ENCODE measurements at places on chromosomes 12 and 14.

DNA sequence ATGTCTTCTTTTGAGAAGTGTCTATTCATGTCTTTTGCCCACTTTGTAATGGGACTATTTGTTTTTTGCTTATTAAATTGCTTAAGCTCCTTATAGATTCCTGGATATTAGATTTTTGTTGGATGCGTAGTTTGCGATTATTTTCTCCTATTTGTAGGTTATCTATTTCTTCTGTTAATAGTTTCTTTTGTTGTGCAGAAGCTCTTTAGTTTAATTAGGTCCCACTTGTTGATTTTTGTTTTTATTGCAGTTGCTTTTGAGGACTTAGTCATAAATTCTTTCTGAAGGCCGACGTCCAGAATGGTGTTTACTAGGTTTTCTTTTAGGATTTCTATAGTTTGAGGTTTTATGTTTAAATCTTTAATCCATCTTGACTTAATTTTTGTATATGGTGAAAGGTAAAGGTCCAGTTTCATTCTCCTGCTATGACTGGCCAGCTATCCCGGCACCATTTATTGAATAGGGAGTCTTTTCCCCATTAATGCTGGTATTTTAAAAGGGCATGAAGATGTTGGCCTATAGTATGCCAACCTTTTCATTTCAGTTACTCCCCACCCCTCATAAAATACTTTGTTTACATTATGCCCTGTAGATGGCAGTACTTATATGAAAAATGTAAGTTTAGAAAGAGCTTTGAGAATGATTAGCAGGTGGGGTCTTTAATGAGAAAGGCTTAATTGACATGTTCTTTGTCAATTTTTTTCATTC lies 62.9 kb upstream of the PSMA6 start:
- DNase-seq, result no peak

GRCh38 chr14:76195003-76195402 lies 43.3 kb downstream of the GPATCH2L start:
- no peak for DNase-seq

GRCh38 chr12:58926586-58926985 lies 6.3 kb upstream of the LRIG3 start:
- DNase-seq, result no peak

DNA sequence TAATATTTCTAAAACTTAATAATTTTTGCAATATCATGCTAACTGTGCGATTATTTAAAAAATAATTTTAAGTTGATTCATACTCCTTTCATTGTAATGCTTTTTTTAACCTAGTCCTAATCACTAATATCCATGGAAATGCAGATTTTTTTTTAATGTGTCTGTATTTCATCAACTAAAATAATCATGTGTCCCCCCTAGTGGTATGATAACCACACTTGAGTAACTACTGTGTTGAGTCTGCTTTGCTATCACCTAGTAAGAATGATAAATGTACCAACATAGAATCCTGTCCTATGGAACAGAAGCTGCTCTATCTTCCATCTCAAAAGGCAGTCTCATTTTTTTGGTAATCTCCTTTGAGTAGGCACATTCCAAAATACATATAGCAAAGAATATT lies 19.1 kb upstream of the SYNE2 start:
- no peak for DNase-seq

GRCh38 chr12:107225635-107226034 lies 132.3 kb upstream of the CRY1 start:
- no peak for DNase-seq

GRCh38 chr14:24958271-24958670 lies 91.7 kb downstream of the STXBP6 start:
- DNase-seq, result no peak

- no peak for DNase-seq
Observed at GRCh38 chr12:45658020-45658419, 71.5 kb upstream of the ARID2 start.

DNA sequence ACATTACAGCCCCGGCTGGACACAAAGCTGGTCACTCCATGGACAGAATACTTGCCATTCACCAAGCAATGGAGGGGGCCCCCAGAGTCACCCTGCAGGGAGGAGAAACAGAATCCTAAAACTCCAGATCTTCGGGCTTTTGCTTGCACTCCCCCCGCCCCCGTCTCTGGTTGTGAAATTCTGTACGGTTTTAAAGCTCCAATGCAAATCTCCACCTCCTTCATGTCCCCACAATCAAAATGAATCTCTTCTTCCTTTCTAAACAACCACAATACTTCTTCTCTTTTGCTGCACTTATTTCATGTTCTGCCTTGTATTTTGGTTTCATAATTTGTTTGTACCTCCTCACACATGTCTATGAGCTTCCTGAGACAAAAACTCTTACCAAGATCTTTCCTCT lies 5.8 kb upstream of the BIN2 start:
- DNase-seq, result no peak

DNA sequence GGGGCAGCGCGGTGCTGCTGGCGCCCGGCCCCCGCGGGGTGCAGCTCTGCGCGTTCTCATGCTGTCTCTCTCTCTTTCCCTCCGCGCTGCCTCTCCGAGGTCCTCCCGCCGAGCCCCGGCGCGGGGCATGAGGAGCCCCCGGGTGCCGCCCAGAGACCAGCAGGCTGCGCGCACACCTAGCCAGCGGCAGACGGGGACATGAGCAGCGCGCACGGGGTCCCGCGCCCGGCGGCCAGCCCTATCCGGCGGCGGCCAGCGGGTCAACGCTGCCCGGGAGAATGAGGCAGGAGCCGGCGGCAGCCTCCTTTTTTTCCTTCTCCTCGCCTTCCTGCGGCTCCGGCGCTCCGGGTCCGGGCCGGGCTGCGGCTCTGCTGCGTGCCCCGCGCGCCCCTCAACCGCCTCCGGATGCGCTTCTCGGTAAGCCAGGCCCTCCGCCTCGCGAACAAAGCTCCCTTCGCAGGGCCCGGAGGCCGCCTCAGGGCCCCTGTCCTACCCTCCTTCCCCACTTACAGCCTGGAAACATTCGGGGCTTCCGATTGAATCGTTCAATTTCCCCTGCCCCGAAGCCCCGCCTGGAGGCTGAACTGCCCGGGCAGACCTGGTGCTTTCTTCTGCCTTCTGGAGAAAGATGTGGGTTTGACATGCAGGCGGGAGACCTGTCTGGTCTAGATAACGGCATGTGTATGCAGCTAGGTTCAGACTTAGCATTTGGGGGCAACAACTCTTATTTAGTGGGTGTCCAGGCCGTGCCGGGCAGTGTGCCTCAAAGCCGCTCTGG lies at the start of gene TUNAR:
Gene TUNAR, plus strand, starts transcription at position 72 of the 778 bp plus-strand sequence.
- no peak for DNase-seq

DNA sequence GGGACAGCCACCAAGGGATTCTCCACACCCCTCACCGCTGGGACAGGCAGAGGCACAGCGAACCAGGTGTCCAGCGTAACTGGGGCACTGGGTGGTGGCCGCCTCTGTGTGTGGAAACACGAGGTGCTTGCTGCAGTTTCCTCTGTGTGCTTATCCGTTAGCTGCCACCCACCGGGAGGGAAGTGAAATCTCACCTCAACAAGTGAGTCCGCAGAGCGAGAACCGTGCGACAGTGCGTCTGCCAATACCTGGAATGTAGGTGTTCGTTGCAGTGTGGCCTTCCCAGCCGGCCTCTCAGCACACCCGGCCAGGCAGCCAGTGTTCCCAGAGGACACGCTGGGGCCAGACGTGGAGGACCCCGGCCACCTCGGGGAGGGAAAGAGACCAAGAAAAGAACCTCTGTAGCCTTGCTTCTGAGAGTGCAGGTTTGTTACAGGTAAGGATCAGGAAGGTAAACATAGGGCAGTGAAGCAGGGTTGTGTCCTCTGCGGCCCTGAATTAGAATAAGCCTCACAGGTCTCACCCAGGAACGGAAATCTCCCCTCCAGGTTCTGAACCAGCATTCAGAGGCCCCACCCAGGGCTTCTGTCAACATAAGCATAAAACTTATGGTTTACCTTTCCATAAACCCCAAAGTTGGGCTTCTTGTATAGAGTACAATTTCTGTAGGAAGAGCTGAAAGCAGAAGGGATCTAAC lies 1.5 kb downstream of the BCL2L14 start:
- no peak for DNase-seq

DNA sequence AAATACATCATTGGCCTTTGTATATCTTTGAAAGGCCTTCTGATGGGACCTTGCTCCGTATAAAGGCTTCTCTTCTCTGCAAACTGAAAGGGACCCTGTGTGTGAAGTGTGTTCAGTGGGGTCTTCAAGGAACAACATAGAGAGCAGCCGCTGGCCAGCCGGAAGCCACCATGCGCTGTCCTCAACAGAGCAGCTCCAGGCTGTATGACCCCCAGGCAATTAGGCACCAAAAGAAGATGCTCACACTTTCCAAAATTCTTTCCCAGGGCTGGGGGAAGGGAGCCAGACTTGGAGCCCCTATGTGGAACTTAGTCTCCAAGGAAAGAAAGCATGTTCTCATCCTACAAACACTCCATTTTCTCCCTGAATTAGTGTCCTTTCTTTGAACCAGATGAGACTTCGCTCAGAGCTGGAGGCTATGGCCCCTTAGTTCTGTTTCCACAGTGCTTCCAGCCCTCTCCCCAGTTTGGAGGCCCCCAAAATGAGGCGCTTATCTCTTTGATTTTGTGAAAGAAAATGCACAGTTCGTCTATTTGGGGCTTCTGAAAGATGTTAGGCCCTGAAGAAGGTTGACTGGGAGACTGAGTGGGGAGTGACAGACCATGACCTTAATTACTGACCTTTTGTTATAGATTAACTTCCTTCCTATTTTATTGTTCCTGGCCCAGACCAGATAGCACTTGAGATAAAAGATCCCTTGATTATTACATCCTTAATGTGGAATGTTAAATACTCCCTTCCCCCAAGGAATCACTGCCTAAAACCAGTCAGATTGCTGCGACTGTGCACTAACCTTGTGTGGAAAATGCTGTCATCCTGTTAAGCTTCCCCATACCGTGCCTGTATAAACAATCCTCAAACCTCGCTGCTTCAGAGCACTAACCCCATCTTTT lies 128.3 kb upstream of the FGD4 start:
- no peak for DNase-seq

- DNase-seq, result no peak
Observed at GRCh38 chr14:90088176-90088575, 26.4 kb downstream of the KCNK13 start.

DNA sequence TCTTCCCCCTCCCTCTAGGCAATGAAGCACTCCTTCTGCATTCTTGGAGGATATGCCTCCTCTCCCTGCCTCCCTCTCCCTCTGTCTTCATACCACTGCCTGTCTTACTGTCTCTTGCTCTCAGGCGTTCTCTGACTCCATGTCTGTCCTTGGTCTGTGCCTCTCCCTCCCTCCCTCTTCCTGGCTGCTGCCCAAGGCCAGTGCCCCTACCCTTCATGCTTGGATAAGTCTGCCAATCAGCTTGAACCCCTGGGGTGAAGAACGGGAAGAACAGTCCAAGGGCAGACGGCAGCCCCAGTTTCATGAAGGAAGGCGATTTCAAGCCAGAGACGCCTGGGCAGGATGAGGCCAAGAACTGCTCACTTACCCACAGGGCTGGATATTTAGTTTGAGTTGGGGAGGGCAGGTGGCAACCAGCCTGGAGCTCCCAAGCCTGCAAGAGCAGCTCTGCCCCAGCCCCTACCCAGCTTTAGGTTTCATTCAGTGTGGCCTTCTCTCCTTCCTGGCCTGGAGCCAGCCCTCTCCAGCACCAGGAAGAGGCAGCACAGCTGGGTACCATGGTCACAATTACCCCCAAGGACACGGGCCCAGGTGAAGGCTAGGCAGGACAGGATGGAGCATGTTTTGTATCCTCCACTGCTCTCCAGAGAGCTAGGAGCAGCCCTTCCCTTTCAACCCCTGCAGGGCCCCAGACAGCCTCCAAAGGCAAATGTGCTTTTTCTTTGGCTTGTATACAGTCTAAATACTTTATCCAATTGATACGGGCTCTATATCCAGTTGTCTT lies 35.8 kb upstream of the LTBP2 start:
- DNase-seq, result no peak

- no peak for DNase-seq
Observed at GRCh38 chr14:86707071-86707470, 1177.1 kb downstream of the FLRT2 start.

DNA sequence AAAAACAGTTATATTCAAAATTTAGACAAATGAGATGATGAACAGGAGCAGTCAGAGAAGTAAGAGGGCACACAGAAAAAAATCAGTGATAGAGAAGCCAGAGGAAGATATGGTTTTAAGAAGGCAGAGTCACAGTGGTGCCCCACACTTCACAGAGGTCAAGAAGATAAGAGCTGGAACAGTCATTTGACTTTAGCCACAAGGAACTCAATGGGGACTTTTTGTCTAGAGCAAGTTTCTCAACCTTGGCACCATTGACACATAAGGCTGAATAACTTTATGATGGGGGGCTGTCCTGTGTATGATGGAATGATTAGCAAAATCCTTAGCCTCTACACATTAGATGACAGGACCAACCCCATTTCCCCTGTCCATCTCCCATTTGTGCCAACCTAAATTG lies 172.8 kb upstream of the PLEKHG7 start:
- DNase-seq, result no peak

- no peak for DNase-seq
Observed at GRCh38 chr12:32777159-32777558, 21.5 kb upstream of the YARS2 start.

- DNase-seq, result no peak
Observed at GRCh38 chr14:48725051-48725734, 861.0 kb downstream of the RPS29 start.

DNA sequence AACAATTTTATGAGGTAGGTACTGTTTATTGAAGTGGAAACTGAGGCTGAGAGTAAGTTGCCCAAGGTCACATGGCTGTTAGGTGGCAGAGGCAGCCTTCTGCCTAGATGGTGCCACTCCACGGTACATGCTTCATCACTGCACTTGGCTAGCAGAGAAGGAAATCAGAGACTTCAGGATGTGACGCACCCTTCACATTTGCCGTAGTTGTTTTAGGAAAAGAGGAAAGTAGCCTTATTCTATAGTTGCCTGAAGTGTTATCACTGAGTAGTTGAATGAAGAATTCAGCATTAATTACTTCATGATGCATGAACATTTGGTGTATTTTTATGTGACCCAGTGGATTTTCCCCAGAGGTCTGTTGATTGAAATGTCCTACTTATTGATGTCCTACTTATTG lies 55.7 kb downstream of the ERC1 start:
- no peak for DNase-seq

DNA sequence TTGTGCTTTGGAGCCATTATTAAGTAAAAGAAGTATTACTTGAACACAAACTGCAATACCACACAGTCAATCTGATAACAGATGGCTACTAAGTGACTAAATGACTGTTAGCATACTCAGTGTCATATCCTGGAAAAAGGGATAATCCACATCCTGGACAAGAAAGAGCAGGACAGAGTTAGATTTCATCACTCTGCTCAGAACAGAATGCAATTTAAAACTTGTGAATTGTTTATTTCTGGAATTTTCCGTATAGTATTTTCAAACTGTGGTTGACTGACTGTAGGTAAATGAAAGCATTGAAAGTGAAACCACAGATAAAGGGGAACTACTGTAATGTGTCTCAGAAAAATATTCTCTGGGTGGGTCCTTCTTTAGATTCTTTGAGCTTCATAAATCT lies 458.8 kb downstream of the TMEM117 start:
- no peak for DNase-seq
